ENCODE measurements at places on chromosomes 2 and 18. TPM values are rescaled to one million over a fixed set of nuclear protein-coding genes. Genes with fewer than 3 reads are reported as not detected.

The OTX1 gene
- 0.30 TPM for polyA plus RNA-seq

The PPP4R3B gene
- 26.2 TPM for polyA plus RNA-seq

The VWC2L gene
- polyA plus RNA-seq = 0.01 TPM

The MC5R gene
- polyA plus RNA-seq = not detected

The FAP gene
- 2.8 TPM for polyA plus RNA-seq

The GYPC gene
- polyA plus RNA-seq = 132 TPM

The DSG4 gene
- polyA plus RNA-seq = not detected

The DOK6 gene
- 0.61 TPM for polyA plus RNA-seq

The FSHR gene
- polyA plus RNA-seq = not detected

The NDUFB3 gene
- polyA plus RNA-seq = 87.5 TPM

The CRYBA2 gene
- not detected for polyA plus RNA-seq

The SH3RF3 gene
- 8.7 TPM for polyA plus RNA-seq

The GKN2 gene
- polyA plus RNA-seq = 429 TPM

The ASB18 gene
- not detected for polyA plus RNA-seq

The ZNF385B gene
- polyA plus RNA-seq = 43.2 TPM

The INHBB gene
- 5.4 TPM for polyA plus RNA-seq

The CD207 gene
- polyA plus RNA-seq = 1.8 TPM

The LOXHD1 gene
- 0.49 TPM for polyA plus RNA-seq

The UXS1 gene
- polyA plus RNA-seq = 36.7 TPM

The DPYSL5 gene
- not detected for polyA plus RNA-seq

The POMC gene
- 4.2 TPM for polyA plus RNA-seq

The DSG1 gene
- not detected for polyA plus RNA-seq

The PROKR1 gene
- polyA plus RNA-seq = not detected

The MEP1B gene
- polyA plus RNA-seq = not detected

The FBXO48 gene
- 0.67 TPM for polyA plus RNA-seq

The NEMP2 gene
- polyA plus RNA-seq = 1.8 TPM

The POTEI gene
- 0.03 TPM for polyA plus RNA-seq

The PAX8 gene
- 0.89 TPM for polyA plus RNA-seq

The ZBTB7C gene
- polyA plus RNA-seq = 3.2 TPM

The TMEM247 gene
- polyA plus RNA-seq = not detected

The KIAA2012 gene
- 1.8 TPM for polyA plus RNA-seq

The CHST9 gene
- 2.9 TPM for polyA plus RNA-seq

The PKDCC gene
- 73.6 TPM for polyA plus RNA-seq

The PDE11A gene
- polyA plus RNA-seq = 0.11 TPM

The TLX2 gene
- polyA plus RNA-seq = 0.03 TPM

The ACTR2 gene
- polyA plus RNA-seq = 54.3 TPM

The DSC2 gene
- 7.2 TPM for polyA plus RNA-seq

The CD8B2 gene
- not detected for polyA plus RNA-seq

The RSAD2 gene
- polyA plus RNA-seq = 3.3 TPM

The ELOA2 gene
- not detected for polyA plus RNA-seq

The ZNF804A gene
- polyA plus RNA-seq = 0.32 TPM

The FAM124B gene
- polyA plus RNA-seq = 0.71 TPM

The FOXD4L1 gene
- 0.03 TPM for polyA plus RNA-seq

The SOWAHC gene
- 5.6 TPM for polyA plus RNA-seq

The ZNF892 gene
- 0.24 TPM for polyA plus RNA-seq

The SEPTIN2 gene
- 114 TPM for polyA plus RNA-seq

The NEUROD1 gene
- polyA plus RNA-seq = not detected

The COL4A4 gene
- 5.6 TPM for polyA plus RNA-seq

Data from lung (tissue), 17 donors.